ENCODE measurements at places on chromosomes 5 and 9.

DNA sequence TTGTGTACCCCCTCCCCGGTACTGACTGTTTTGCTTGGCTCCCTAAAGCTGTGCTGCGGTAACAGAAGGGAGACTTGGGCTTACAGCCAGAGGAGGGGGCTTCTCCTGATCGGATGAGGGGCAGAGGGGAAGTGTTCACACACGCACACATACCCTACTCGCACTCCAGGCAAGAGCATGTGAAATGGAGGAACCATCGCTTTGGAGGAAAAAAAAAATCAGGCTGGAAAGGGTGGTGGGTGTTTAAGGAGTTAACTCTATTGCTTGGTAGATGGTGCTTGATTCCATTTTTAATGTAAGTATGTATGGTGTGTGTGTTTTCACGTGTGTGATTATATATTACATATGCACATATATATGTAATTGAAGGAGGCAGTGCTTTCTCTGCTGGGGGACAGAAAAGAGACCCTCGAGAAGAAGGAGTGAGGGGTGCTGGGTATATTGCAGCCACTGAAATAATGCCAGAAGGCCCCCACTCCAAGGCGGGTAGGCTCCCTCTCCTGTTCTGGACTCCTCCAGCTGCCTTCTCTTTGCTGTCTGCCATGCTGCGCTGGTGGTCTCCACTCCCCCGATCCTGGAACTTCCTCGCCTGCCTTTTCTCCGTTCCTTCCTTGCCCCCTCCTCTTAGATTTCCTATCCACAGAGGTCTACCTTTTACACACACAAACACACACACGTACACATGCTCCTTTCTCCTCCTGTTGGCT is 721 bp downstream of the GRIA1 start:
- DNase-seq: peak; percentile 95

GRCh38 chr9:136597141-136597885 is 51.5 kb upstream of the NOTCH1 start:
- no peak for DNase-seq

- no peak for DNase-seq
Measured at GRCh38 chr5:55570026-55570425, 35.3 kb upstream of the PLPP1 start.

- DNase-seq: no peak
Measured at GRCh38 chr5:123943151-123943550, 431.2 kb downstream of the CSNK1G3 start.
